ENCODE measurements at places on chromosomes 16 and 17.

DNA sequence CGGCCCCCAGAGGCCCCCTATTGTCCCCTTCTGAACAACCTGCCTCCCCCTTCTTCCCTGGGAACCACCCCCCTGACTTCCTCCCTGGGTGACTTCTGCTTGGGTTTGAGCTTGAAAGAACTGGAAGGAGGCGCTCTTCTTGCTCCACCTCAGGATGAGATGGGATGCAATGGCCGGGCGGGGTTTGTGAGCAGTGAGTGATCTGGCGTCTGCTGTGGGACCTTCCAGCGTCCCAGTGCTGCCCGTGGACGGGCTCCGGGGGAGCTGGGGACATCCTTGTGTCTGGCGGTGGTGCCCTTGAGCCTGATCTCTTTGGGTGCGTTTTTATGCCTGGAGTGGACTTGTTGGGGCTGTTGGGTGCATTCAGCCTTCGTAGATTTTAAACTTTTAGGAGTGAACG lies 11.6 kb downstream of the MGRN1 start:
- no peak for DNase-seq

GRCh38 chr16:13645601-13646245 lies 274.2 kb upstream of the ERCC4 start:
- DNase-seq = no peak

GRCh38 chr16:7400117-7400890 lies 67.7 kb downstream of the RBFOX1 start:
- DNase-seq = no peak

DNA sequence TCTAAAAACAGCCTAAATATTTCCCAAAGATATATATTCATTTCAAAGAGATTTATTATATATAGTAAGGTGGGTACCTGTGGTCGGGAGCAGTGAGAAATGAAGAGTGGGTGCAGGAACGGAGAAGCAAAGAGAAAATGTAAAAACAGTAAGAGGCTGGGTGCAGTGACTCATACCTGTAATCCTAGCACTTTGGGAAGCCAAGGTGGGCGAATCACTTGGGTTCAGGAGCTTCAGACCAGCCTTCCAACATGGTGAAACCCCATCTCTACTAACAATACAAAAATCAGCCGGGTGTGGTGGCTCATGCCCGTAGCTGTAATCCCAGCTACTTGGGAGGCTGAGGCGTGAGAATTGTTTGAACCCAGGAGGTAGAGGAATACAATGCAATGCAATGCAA lies 257.1 kb downstream of the BCAS3 start:
- no peak for DNase-seq

DNA sequence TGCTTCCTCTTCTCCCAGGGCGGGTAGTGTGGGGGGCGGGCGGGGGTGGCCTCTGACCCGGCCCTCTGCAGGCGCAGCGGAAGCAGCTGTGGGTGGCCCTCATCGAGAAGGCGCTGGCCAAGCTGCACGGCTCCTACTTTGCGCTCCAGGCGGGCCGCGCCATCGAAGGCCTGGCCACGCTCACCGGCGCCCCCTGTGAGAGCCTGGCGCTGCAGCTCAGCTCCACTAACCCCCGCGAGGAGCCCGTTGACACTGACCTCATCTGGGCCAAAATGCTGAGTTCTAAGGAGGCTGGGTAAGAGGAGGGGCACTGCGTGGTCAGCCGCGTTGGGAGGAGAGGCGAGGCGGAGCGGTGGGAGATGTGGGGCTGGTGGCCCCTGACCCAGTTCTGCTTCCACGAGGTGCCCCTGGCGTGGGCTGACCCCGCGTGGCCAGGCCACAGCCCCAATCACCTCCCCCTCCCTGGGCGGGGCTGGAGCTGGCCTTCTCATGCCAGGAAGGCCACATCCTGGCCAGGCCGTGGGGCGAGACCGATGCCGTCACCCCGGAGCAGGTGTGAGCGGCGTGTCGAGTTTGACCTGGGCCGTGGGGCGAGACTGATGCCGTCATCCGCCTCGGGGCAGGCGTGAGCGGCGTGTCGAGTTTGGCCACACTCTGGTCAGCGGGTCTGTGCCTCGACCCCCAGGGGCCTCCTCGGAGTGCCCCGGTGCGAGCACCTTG lies 10.5 kb upstream of the PRR35 start:
- DNase-seq = no peak

DNA sequence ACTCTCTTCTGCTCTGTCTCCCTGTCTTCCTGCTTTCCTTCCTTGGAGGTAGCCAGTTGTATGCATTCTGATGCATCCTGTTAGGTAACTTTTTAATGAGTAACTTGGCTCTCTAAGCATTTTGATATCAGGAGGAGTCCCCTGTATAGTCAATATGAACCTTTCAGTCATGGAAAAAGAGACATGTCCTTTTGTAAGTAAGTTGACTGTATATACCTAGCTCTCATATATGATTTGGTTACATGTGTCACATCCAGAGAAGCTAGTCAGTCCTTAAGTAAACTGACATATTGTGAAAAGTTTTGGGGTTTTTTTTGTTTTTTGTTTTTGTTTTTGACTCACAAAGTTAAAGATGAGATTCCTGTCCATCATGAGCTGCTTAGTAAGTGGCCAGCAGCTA lies 18.8 kb downstream of the UTP18 start:
- DNase-seq = no peak

GRCh38 chr16:27640277-27640600 lies 90.3 kb downstream of the KATNIP start:
- DNase-seq = no peak

DNA sequence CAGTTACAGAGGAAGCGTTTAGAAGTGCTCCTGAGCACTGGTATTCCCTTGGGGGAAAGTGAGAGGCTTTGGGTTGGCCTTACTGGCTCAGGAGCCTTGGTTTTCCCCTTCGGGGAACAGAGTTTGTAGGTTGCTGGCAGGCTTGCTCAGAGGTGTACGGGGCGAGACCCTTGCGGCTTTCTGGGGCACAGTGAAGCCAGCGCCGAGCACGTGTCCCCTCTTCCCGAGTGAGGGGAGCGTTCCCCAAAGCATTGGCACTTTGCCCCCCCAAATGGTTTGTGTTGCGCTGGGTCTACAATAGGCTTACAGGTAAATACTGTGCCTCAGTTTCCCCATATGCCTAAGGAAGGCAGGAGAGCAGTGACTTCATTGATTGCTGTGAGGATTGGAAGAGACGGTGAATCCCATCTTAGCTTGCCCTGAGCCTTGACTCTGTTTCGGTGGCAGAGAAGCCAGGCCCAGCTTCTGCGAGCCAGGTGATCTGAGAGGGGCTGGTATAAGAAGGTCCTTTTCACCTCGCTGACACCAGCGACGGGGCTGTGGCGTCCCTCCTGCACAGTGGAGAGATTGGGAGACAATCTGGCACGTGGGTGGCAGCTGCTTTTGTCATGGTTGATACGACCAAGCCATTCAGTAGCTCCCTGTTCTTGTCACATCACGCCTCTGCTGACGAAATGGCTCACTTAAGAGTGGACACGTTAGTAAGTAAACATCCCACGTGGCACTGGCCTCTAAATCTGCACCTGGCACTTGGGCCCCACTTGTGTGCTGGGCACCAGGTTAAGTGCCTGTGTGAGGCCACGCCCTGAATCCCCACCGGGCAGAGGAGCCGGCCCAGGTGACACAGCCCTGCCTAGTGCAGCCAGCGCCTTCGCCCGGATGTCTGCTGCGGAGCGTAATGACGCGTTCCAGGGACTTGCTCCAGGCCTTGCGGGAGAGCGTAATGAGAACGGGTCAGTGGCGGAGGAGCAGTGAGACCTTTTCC lies 55.0 kb downstream of the MEAK7 start:
- DNase-seq = no peak

- no peak for DNase-seq
Measured at GRCh38 chr17:80313160-80313829, 52.6 kb downstream of the RNF213 start.

DNA sequence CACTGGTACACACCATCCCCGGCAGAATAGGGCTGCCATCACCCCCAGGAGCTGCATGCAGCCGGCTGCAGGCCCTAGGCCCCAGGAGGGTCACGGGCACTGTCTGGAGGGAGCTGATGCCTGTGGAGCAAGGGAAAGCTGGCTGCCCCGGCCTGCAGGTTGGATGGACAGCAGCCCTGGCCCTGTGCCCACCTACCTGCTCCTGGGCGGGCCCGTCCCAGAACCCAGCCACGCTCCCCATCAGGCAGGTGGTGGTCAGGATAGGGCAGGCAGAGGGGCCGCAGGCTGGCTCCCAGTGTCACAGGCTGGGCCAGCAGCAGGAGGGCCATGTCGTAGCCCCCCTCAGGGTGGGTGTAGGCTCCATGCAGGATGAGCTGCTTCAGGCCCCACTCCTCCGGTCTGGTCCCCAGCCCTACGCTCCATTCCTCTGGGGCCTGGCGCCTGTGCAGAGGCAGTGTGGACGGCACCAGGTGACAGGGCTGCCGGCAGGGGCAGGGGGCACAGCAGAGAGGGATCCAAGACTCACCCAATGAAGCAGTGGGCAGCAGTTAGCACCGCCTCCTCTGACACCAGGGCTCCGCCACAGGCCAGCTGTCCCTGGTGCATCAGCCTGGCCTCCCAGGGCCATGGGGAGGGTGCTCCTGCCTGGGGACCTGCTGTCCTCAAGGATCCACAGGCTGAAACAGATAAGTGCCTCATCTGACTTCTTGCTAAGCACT lies 4.0 kb downstream of the PRSS53 start:
- no peak for DNase-seq

DNA sequence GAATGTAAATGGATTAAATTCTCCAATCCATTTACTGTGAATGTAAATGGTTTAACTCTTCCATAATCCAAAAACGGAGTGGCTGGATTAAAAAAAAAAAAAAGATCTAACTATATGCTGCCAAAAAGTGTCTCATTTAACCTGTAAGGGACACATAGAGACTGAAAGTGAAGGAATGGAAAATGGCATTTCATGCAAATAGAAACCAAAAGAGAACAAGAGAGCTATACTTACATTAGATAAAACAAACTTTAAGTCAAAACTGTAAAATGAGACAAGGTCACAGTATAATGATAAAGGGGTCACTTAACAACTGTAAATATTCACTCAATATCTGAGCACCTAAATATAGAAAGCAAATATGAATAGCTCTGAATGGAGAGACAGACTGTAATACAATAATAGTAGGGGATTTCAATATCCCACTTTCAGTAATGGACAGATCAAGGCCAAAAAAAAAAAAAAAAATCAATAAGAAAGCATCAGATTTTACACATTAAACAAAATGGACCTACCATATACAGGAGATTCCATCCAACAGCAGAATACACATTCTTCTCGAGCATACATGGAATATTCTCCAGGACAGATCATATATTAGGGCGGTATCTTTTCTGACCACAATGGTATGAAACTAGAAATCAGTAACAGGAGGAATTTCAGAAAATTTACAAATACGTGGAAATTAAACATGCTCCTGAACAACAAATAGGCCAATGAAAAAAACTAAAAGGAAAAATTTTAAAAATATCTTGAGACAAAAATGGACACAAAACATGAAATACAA lies 36.4 kb downstream of the CDR2 start:
- no peak for DNase-seq

DNA sequence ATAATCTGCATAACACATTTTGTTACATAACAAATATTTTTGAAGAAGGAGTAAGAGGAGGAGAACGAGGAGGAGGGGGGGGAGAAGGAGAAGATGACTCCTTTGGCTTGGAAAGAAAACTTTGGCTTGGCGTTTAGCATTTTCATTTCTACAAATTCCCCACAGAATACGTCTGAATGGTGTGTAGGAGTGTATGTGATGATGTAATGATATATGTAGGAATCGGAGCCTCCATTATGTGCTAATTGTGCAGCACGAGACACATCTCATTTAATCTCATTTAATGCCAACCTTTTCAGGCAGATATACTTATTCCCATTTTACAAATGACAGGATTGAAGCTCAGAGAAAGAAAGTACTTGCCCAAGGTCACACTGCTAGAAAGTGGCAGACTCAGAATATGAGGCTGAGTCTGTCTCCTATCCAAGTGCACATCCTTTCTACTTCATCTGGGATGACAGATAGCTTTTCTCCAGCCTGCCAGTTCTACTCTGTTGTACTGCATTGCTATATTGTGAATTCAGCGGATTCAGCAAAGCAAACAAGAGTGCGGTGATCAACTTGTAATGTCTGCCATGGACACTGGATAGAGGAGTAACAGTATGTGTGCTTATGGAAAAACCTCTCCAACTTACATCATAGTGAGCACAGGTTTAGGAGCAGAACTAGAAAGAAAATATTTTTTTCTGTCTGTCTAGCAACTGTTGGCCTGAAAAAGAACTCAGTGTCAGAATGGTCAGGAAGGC lies 10.4 kb upstream of the SLC47A2 start:
- DNase-seq = no peak

- DNase-seq = no peak
Measured at GRCh38 chr16:77596261-77596660, 126.1 kb upstream of the NUDT7 start.

DNA sequence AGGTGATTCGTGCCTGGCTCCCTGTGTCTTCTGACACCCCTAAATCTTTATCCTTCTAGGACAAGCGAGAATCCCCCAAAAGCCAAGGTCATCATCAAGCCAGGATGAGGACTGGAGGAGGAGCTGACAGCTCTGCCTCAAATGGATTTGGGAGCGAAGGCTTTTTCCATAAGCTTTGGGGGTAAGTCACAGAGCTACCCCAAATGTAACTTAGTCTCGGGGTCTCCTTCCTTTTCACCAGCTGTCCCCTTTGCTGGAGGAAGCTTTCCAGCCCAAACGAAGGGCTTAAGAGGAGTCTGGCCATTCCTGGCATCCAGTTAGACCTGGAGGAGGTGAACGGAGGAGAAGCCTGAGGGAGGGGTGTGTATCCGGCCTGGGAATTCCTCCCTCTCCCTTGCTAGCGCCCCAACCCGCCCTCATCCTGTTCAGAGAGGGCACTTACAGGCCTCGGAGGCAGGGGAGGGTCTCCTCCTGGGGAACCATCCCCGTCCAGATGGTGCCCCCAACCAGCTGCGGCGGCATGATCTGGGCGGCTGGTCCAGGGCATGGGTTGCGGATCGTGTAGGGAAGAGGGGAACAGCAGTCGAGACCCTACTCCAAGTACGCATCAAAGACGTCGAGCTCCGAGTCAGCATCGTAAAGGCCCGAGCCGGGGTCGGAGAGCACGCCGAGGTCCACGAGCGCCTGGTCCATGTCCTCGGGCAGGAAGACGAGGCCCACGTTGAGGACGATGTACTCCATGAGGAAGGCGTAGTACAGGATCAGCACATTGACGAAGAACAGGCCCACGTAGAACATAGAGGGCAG lies 938 bp downstream of the DEXI start:
- DNase-seq = no peak

GRCh38 chr17:22570144-22570845 lies 878.0 kb downstream of the KCNJ18 start:
- DNase-seq = no peak
